ENCODE measurements at places on chromosomes 7 and 10.

GRCh38 chr10:59006511-59007306 lies 169.7 kb upstream of the PHYHIPL start:
- DNase-seq, result no peak

DNA sequence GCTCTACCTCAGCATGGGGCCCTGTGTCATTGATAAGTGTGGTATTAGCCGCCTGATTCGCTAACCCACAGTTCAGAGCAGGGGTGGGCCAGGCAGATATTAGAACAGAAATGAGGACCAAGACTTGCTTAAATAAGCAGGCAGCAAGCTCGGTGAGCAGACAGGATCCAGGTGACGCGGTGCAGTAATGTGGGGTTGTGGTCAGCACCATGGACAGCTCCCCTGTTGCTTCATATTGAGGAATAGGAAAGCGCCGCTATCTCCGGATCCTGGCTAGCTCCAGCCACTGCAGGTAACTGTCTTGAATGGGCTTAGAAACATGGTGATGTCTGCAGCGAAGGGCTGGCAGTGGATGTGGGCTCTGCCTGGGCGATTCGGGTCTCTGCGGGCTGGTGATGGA lies 51.3 kb upstream of the GPR26 start:
- no peak for DNase-seq

DNA sequence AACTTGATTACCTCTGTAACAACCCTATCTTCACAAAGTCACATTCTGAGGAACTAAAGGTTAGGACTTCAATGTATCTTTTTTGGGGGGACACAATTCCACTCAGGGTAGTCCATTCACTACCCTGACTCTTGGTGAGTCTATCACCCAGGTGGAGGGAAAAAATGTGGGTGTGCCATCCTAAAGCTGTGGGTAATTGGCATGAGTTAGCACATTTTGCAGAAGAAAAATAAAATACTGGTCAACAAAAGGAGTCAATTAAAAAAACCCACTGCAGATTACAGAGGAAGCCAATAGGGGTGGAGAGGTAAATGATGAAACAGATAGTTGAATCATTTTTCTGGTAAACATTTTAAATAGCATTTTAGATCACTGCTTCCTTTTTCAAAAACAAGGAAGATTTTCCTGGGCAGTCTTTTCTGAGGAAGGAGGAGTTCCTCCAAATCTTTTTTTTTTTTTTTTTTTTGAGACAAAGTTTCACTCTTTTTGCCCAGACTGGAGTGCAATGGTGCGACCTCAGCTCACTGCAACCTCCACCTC lies 5.1 kb upstream of the BLVRA start:
- DNase-seq, result no peak

DNA sequence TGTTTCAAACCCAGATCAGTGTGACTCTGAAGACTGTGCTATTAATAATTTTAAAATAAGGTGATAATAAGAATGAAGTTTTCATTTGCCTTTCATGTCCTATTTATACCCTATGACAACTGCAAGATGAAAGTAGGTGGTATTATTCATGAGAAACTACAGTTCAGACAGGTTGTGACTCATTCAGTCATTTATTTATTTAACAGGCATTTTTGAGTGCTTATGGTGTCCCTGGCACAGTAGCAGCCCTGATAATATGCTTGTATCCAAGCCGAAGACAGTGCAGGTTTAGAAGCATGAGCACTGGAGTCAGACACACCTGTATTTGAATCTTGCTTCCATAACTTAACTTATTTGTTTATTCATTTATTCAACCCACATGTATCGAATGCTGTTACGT lies 87.1 kb downstream of the FZD1 start:
- DNase-seq, result no peak

- no peak for DNase-seq
These were observed 25.3 kb downstream of the DNMBP start for GRCh38 chr10:99984211-99985034.

DNA sequence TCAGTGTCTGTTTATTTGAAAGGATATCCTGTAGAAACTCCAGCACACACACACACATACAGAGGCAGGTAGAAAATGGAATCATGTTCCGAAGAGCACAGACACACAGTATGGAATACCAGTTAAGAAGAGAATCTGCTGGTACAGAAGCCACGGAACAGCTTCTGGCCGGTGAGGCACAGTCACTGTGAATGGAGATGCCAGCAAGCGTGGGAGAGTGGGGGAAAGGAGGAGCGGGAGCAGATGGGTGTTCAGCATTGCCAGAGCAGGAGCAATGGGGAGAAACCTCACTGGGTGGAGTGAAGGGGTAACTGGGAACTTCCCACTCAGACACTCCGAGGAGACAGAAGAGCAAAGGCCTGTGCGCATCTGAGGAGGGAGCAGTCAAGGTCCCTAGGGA lies 9.5 kb upstream of the IMPDH1 start:
- DNase-seq, result no peak

DNA sequence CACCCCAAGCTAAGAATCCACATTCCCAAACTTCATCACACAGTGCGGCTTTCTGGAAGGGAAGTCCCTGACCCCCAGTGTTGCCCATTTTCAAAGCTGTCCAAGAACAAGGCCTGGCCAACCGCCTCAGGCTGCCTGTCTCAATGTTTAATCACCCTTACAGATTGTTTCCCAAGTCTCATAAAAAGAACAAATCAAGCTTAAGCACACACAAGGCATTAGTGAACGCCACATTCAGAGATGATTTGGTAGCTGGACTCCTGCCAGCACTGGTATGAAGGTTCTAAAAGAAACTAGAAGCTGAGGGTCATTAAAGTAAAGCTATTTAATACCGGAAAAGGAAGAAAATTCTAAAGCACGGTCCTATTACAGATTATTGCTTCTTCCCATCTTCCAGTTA lies 35.6 kb downstream of the C10orf90 start:
- DNase-seq, result no peak

GRCh38 chr7:82965088-82966036 lies 197.3 kb downstream of the PCLO start:
- no peak for DNase-seq

GRCh38 chr7:39967406-39968161 lies 17.5 kb downstream of the CDK13 start:
- no peak for DNase-seq
